ENCODE measurements at places on chromosomes 4 and X.
A peak's percentile ranks its signal among the peaks of the same experiment; 100 is the strongest.

GRCh38 chr4:54077812-54078211 is 13.4 kb upstream of the CHIC2 start:
- DNase-seq = no peak

DNA sequence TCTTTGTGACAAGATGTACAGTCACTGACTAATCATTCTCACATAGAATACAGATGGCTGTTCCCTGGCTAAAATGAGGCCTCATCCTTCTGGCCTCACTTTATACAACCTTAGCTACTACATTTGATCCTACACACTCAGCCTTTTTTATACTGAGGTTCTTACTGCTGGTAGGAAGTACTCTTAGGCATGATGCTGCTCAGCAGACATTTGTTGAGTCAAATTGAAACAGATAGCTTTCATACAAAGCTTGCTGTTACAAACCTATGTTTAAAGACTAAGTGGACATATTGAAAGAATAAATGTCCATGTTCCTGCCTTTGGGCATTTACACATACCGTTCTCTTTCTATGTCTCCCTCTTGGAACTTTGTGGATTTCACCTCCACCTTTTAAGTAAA is 154.9 kb downstream of the NPFFR2 start:
- no peak for DNase-seq

GRCh38 chr4:38785901-38786402 is 3.2 kb upstream of the TLR10 start:
- no peak for DNase-seq

DNA sequence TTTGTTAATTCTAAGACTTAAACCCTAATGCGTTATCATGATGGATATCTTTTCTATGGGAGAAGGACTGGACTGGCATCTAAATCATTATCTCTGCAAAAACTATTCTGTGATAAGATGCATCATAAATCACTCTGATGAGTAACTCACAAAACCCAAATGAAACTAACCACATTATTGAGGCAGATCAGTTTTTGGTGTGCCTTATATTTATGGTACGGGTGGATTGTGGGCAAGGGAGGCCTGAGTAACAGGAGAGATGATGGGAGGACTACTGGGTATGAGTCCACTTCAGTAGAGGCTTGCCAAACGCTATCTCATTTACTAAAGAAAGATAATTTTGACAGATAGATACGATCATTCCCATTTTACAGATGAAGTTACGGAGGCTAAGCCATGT is 66.4 kb upstream of the GUCY1A1 start:
- no peak for DNase-seq

- no peak for DNase-seq
Observed at GRCh38 chr4:6550821-6551220, 24.2 kb upstream of the MAN2B2 start.

GRCh38 chr4:76156635-76157034 is 8.4 kb upstream of the NUP54 start:
- DNase-seq = no peak

GRCh38 chrX:13599491-13599890 is 30.1 kb downstream of the EGFL6 start:
- no peak for DNase-seq

- no peak for DNase-seq
Observed at GRCh38 chrX:68652326-68653170, 5.1 kb downstream of the STARD8 start.

DNA sequence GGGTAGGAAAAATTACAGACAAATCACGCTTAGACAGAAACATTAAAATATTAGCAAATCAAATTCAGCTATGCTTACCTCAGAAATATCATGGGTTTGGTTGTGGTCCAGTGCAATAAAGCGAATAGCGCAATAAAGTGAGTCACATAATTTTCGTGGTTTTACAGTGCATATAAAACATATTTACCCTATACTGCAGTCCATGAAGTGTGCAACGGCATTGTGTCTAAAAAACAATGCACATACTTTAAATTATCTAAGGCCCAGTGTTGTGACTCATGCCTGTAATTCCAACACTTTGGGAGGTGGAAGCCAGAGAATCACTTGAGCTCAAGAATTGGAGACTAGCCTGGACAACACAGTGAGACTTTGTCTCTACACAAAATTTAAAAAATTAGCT is 195.7 kb upstream of the IL1RAPL1 start:
- no peak for DNase-seq

GRCh38 chr4:48008021-48008596 is 8.4 kb downstream of the CNGA1 start:
- no peak for DNase-seq

GRCh38 chrX:48892896-48893295 is 4.7 kb downstream of the TIMM17B start:
- no peak for DNase-seq

- no peak for DNase-seq
Observed at GRCh38 chrX:87338510-87338909, 179.1 kb upstream of the KLHL4 start.

- peak; percentile 87 for DNase-seq
Observed at GRCh38 chr4:73589887-73590801, 30.1 kb downstream of the RASSF6 start.

DNA sequence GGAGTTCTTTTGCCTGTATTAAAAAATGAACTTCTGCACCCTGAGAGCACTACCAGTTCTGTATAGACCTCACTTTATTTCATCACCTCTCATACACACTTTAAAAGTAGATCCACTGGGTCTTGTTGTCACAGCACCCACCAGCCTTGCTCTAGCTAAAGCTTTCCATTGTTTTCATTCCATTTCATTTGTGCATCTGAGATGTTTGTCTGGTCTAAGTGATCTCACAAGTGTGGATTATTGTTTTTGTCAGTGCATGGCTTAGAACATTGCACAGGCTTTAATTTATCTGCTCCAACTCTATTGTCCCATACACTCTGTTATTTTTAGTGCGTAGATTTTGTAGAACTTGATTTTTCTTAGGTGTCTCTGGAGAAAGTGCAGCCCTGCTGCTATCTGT is 1157.5 kb upstream of the PABPC4L start:
- no peak for DNase-seq

DNA sequence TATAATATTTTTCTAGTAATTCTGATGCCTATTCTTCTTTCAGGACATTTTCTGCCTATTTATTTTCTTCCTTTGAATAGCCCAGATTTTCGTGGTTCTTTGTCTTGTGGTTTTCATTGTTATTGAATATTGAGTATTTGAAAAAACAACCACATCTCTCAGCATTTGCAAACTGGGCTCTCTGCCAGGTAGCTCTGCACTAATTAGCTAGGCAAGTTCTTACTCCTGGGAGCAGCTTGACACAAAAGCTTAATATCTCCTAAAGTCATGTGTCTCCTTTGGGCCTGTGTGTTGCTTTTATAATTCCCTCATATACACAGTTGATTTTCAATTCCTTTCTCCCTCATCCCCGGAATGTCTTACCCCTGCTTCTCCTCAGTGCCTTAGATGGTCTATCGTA is 413.5 kb upstream of the GRIA3 start:
- DNase-seq = peak; percentile 51

DNA sequence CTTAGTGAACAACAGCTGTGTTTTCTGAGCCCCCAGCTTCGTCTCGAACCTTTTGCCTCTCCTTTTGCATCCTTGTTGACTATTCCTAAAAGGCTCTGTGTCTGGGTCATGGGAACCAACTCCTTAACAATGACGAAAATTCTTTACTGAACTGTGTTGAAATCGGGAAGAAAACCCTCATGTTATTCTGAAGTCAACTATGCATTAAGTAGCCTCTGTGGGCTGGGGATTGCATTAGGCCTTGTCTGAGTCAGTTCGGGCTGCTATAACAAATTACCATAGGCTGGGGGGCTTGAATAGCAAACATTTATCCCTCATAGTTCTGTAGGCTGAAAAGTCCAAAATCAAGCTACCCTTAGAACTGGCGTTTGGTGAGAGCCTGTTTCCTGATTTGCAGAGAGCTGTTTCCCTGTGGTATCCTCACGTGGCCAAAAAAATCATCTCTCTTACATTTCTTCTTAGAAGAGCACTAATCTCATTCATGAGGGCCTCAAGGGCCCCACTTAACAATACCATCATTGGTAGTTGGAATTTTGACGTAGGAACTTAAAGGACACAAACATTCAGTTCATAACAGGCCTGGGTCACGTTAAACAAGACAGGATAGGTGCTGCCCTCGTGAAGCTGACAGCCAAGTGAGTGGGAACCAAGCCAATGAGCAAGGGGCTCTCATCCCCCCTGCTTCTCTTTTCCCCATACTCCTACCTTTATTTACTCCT is 75.9 kb downstream of the CLNK start:
- no peak for DNase-seq

GRCh38 chr4:31365006-31365690 is 645.0 kb downstream of the PCDH7 start:
- no peak for DNase-seq

DNA sequence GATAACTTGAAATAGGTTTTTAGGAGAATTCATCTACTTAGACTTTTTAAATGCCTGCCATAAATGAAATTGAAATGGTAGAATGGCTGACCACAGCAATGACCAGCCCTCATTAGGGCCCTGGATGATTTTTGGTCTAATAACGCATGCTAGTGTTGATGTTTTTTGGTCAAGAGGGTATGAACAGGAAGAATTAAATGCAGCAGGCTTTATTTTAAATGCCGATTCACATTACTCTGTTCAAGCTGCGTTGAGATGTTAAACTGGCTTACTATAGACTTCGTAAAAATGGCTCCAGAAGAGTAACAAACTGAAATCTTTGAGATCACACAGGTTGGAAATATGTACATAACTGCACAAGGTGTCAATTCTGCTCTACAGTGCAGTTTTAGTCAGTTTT is 14.6 kb downstream of the DDX3X start:
- no peak for DNase-seq

DNA sequence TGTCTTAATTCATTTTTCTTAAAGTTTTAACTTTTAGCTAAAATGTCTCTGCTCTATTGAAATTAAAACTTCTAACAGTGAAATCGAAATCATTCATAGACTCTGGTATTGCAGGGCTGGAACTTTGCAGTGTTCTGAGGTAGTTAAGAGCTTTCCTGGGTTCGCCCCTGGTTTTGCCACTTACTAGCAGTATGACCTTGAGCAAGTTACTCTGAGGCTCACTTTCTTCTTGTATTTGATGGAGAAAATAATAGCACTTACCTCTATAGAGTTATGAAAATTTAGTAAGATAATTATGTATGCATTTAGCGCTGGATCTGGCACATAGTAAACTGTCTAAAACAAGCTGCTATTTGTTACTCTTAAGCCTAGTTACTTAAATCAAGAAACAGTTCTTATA is 1.7 kb downstream of the SLAIN2 start:
- no peak for DNase-seq

GRCh38 chr4:8281519-8282133 is 12.1 kb downstream of the HTRA3 start:
- no peak for DNase-seq

GRCh38 chrX:24424948-24425347 is 40.1 kb upstream of the PDK3 start:
- no peak for DNase-seq

GRCh38 chr4:153512952-153513500 is 46.9 kb downstream of the TMEM131L start:
- no peak for DNase-seq

GRCh38 chrX:148592595-148592994 is 92.2 kb downstream of the AFF2 start:
- DNase-seq = no peak

DNA sequence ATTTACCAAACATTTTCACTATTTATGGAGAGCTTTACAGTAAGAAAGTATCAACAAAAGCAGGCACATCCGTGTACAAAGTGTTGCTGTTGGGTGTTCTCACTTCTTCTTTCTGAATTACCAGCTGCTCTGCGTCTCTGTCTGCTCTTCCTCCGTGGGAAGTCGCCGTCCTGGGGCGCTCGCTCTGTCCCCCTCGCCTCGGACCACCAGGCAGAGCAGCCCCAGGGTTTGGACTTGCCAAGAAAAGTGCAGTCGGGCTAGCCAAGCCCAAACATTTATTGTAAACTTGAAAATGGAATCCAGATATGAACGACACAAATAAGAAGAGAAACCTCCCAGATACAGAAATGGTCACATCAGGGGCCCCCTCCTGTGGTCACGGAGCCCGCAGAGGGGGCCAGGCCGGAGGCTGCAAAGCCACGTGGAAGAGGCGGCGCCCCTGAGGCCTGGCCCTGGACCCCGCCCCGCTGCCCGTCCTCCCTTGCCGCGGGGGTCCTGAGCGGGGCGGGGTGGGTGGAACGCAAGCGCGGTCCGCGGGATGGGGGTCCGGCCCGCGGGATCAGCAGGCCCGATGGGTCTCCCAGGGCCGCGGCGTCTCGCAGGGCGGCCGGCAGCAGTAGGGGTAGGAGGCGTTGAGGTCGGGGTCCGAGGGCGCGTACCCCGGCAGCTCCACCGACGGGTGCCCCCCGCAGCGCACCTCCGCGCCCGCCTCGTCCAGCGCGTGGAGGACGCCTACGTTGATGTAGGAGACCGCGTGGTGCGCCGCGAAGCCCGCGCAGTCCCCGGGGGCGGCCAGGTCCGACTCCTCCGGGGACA is 1.5 kb downstream of the TMEM271 start:
- DNase-seq = no peak

DNA sequence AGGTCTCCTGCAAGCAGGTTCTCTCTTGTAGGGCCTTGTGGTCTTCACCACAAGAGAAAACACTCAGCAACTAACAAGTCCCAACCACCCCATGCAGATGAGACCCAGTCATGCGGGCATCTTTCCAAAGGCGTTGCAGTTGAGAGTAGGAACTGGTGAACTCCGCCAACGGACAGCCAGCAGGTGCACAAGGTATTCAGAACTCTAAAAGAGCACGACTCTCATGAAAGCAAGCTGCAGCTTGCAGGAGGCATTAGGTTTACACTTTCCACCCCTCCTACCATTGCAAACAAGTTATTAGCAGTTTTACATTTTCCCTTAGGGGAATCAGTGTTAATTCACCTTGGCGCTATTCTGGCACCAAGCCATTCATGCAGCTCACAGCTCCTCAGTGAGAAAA is 173.4 kb upstream of the KIT start:
- DNase-seq = peak; percentile 89

GRCh38 chr4:157052429-157053040 is 23.4 kb upstream of the GLRB start:
- DNase-seq = no peak

DNA sequence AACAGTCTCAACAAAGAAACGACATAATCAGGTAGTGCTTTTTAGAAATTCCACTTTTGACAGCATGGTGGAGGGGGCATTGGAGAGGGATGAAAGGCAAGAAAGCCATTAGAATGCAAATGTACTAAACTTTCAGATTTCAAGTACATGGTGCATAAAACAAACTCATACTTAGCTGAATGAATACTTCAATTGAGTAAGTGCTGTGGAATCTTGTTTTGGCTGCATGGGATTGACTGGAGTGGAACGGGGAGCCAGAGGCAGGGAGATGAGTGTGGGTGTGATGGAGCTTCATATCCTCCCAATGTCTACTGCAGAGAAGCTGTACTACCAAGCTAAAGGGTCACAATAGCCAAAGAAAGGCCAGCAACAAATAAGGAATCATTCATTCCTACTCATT is 52.4 kb downstream of the USP46 start:
- DNase-seq = no peak

GRCh38 chr4:8201321-8201781 is 2.3 kb downstream of the SH3TC1 start:
- no peak for DNase-seq
